Lower leg skin (tissue), 4 donors: ENCODE measurements at places on chromosomes 11 and 22.

- no peak for DNase-seq
Measured at GRCh38 chr11:64097468-64098317, 62.0 kb downstream of the FLRT1 start.

DNA sequence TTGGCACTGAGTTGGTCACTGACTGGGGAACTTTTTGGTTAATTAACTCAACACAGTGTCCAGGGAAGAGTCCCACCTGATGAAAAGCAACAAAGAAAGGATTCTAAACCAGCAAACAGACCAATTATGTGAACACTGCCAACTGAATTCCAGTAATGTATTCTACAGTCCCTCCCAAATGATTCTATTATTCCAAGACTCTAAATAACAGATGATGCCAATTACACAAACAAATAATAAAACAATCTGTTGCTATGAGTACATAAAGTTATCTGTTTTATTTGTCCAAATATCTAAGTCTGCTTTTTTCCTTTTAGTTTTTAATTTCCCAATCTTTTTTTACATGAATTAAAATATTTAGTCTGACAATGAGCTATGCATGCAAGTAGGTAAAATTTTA is 98.3 kb upstream of the TP53AIP1 start:
- DNase-seq: no peak

- DNase-seq: no peak
Measured at GRCh38 chr11:58637371-58637770, 14.9 kb downstream of the CNTF start.

- no peak for DNase-seq
Measured at GRCh38 chr11:134460881-134461280, 48.8 kb upstream of the B3GAT1 start.

DNA sequence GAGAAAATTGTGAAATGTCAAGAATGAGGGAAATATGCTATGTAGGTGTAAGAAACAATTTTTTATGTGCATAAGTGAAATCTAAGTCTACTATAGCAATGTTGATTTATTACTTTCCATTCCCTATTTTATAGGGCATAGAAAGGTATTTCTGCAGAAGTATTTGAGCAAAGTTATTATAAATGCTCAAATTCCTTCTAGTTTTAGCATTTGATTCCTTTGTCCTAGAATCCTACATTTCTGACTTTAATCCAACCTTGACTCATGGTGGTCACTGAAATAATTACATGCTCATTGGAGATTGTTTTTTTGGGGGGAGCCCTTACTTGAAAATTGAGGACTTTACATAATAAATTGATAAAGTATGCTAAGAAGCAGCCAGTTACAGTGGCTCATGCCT is 716.6 kb upstream of the LUZP2 start:
- DNase-seq: no peak

- no peak for DNase-seq
Measured at GRCh38 chr11:80521592-80521991, 1080.8 kb upstream of the TENM4 start.

DNA sequence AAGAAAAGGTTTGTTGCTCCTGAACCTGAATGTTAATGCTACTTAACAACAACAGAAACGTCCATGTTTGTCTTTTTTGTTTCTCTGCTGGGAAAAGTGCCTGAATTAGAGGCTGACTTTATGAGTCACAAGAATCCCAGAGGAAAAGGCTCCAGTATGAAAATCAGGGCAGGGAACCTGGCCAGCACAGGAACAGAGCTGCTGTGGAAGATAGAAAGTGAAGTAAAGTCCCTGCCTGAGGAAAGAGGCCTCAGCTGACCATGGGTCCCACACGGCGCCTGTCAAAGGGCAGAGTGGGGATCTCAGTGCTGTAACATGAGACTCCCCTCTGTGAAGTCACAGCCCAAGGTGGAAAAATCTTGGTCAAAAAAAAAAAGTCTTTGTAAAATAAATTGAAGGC is 632.3 kb upstream of the CCDC90B start:
- no peak for DNase-seq

- no peak for DNase-seq
Measured at GRCh38 chr11:1219446-1219833, 3.4 kb upstream of the MUC5B start.

GRCh38 chr11:110081462-110082376 is 11.5 kb upstream of the ZC3H12C start:
- DNase-seq: no peak

DNA sequence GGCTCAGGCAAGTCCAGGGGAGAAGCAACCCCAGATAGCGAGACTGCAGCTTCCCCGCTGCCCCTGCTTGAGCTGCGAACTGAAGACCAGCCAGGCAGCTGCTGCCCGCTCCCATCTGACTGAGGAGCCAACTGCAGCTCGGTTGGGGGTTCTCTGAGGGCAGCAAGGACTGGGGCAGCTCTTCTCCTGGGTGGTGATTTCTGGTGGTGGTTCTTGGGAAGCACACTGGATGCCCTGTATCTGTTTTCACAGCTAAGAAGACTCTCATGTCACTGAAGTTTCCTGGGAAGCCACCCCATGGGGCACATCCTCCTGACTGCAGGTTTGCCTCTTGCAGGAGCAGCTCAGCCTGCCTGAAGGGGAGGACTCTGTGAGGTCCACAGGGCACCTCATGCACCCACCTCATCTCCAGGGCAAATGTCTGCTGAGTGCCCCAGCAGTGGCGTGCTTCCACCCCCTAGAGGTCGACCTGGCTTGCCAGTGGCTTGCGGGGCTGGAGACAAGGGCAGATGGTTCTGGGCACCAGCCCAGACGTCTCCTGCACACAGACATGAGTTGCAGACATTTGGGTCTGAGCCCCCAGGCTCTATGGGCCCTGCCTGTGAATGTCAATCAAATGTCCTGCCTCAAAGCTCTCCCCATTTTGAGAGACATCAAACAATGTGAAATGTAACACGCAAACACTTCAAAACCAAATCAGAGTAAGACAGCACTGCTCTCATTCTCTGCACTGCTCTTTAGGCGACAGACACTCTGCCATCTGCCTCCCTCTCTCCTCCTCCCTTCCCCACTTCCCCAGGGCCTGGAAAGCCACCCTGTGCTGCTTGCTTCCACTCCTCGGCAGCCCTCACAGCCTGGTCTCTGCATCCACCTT is 800.9 kb downstream of the BRD1 start:
- DNase-seq: no peak

DNA sequence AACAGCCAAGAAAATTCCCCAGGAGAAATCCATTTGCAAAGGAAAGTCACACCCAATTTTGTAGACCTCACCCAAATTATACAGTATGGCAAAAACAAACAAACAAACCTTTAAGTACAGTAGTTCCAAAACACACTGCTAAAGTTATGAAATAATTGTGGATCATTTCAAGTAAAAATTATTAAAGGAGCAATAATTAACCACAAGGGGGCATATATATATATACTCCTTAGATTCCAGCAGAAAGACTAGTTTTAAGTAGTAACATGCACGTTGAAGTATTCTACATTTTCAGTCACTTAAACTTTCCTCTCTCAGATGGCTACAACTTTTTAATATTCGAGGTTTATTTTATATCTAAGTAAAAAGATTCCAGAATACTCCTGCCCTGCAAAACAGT is 26.8 kb downstream of the RNF141 start:
- no peak for DNase-seq

DNA sequence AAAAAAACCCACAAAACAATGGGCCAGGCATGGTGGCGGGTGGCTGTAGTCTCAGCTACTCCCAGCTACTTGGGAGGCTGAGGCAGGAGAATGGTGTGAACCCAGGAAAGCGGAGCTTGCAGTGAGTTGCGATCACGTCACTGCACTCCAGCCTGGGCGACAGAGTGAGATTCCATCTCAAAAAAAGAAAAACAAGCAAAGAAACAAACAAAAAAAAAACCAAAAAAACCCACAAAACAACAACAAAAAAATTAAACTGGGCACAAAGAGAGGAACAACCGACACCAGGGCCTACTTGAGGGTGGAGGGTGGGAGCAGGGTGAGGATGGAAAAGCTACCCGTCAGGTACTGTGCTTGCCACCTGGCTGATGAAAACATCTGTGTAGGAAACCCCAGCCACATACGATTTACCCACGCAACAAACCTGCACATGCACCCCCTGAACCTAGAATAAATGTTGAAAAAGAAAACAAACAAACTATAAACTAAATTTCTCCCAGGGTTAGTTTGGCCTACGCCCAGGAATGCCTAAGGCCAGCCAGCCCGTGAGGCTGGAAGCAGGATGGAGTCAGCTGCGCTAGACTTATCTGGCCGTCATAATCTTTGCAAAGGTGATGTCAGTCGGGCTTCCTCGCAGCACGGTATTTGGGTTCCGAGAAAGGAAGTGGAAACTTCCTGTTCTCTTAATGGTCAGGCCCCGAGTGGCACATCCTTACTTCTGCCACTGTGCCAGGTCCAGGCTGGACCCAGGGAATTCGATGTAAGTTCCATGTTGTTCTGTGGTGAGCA is 21.9 kb upstream of the CYB5R3 start:
- no peak for DNase-seq

DNA sequence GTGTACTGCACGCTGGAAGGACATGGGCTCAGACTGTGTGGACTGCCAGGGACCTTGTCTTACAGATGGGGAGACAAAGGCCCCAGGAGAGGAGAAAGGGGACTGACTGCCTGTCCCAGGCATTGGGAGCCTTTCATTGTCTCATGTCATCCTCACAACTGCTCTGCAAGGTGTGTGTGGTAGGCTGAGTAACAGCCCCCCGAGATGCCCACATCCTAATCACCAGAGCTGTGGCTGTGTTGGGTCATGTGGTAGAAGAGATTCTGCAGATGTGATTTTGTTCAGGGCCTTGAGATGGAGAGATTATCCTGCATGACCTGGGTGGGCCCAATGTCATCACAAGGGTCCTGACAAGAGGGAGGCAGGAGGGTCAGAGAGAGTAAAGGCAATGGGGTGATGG is 39.1 kb downstream of the ARRB1 start:
- DNase-seq: no peak

GRCh38 chr11:32462011-32462690 is 26.8 kb upstream of the WT1 start:
- DNase-seq: no peak

DNA sequence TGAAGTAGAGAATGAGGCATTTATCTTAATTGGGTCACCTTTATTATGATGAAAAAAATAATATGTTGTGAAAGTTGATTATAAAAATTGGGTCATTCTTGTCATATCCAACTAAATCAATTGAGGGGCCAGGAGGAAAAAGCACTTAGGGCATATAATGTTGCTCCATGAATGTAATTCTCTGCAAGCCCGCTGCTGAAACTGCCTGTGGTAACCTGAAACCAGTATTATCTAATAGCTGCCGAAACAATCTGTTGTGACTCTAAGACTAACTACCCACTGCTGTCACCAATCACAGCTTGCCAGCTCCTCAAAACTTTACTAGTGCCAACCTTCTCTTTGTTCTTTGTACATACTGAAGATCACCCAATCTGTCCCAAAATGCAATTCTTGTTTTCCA is 115.8 kb downstream of the ATG16L2 start:
- DNase-seq: no peak

GRCh38 chr11:1305063-1305495 is 4.4 kb downstream of the TOLLIP start:
- peak; percentile 63 for DNase-seq

GRCh38 chr22:25508161-25508560 is 56.3 kb upstream of the GRK3 start:
- no peak for DNase-seq

- DNase-seq: no peak
Measured at GRCh38 chr22:39135092-39135896, 17.2 kb downstream of the CBX7 start.

GRCh38 chr11:122031813-122032212 is 84.2 kb downstream of the BLID start:
- no peak for DNase-seq

- DNase-seq: no peak
Measured at GRCh38 chr22:18060646-18061620, 16.9 kb upstream of the PEX26 start.

GRCh38 chr22:28331695-28332094 is 347.9 kb downstream of the TTC28 start:
- DNase-seq: no peak

DNA sequence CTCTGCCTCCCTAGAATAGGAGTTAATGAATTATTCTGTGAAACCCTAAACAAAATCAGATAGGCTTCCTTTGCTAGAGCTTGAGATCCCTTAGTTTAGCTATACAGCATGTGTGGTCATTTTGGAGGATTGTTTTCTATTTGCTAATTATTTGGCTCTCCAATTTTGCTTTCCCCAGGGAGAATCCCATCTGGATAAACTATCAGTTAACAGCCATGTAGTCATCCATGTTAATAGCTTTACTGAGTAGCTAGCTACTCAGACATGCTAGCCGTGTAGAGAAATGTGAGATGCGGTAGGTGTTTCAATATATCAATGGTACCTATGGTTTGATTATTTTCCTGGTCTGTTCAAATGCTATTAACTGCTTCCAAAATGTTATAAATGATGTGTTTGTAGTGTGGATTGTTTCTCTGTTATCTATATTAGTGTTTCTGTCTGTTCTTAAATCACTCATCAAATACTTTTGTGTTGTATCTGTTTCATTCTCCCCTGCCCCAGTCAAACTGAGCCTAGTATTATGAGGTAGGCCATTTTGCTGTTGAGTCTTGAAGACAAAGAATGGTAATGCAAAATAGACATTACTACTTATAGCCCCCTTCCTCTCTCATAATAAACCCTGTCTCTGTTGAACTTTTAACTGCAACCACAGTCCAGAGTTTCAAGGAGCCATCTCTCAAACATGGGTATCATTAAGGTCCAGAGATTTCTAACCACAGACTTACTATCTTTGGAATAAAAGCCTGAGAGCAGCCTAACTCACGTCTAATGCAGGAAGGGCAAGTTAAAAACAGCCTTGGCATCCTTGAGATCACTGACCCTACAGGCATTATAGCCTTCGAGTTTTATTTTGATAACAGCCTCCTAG is 56.1 kb upstream of the GRAMD1B start:
- DNase-seq: no peak

DNA sequence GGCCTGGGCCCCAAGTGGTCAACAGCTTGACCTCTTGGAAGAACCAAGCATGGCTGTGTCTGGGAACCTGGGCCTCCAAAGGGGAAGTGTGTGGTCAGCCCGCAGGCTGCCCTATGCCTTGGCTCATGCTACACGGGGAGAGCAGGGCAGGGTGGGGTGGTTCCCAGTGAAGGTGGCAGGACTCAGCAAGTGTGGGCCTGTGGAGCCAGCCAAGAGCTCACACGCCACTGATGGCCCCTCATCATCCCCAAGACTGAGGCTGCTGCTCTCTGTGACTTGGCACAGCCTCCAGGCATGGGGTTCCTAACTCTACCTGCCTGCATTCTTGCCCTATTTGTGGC is 15.9 kb upstream of the DGCR8 start:
- no peak for DNase-seq

DNA sequence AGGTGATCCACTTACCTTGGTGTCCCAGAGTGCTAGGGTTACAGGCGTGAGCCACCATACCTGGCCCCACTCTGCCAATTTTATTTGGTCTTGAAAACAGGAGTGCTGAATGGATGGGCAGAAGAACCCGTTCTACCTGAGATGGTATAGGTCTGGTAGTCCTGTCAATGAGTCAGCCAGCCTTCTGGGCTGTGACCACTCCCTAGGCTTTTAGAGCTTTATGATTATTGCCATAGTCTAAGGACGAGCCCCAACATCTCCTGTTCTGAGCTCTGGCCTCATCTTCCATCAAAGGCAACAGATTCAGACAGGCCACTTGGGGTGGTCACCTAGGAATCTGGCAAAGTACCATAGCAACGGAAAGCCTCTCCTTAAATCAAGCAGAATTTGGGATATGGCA is 11.5 kb downstream of the ZDHHC5 start:
- DNase-seq: no peak

- DNase-seq: no peak
Measured at GRCh38 chr11:121894581-121894980, 221.4 kb downstream of the BLID start.

- no peak for DNase-seq
Measured at GRCh38 chr11:119605137-119605665, 123.8 kb downstream of the NECTIN1 start.
